ENCODE measurements at places on chromosomes 5 and 9.

DNA sequence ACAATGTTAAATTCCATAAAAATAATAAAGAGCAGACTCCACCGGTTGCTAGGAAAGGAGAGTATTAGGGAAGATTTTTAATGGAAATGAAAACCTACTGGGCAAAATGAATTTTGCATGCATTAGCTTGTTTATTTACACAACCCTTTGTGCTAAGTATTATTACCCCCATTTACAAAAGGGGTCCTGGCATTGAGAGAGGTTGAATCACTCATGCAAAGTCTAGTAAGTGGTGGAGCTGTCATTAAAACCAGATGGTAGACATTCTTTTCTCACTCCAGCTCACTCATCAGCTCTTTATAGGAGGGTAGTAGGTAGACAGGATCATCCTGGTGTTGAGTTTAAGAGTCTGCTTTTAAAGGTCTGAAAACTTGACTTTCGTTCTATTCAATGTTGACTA is 395.1 kb downstream of the PLK2 start:
- no peak for DNase-seq

DNA sequence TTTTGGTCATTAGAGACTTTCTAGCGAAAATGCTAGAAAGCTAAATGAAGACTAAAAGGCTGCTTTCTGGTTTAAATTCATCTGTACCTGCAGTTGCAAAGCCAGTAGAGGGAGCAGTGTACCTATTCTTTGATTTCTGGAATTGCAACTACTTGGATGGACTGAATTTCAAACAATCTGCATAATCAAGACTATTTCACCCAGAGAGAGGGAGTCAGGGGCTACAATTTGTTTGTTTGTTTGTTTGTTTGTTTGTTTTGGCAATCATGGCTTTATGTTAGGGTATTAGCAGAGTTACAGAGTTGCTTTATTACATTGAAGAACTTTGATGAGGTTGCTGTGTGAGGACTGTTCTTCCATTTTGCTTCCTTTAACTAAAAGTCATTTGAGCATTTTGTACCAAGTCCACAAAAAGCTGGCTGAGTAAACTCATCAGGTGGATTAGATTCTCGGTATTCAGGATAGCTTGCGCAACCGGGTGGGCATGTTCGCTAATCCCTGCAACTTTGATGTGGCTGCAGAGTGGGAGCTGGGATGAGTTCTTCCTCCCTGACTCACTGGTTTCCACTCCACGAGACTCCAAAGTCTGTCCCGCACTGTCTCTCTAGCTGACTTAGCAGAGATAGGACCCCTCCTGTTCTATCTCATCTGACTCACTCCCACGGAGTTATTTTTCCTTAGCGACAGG is 80.0 kb upstream of the TUT7 start:
- no peak for DNase-seq

- no peak for DNase-seq
Measured at GRCh38 chr5:78291687-78292086, 2.8 kb downstream of the AP3B1 start.

GRCh38 chr5:1281038-1281882 is 13.6 kb downstream of the TERT start:
- no peak for DNase-seq

- no peak for DNase-seq
Measured at GRCh38 chr5:76954383-76954763, 1.5 kb downstream of the CRHBP start.

DNA sequence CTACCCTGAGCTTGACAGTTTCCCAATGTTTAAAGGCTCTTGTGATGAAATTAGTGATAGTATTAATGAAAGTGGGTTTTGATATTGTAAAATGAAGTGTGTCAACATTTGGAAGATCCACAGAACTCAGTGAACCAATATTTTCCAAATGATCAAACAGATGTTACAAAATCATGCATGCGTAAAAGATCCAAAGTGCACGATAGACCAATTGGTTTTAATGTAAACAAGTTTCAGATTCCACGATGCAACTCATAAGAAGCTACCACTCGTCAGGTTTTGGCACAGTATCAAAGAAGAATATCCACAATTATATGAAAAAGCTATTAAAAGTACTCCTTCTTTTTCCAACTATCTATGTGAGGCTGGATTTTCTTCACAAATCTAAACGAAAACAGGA is 82.3 kb downstream of the SLC38A9 start:
- no peak for DNase-seq

DNA sequence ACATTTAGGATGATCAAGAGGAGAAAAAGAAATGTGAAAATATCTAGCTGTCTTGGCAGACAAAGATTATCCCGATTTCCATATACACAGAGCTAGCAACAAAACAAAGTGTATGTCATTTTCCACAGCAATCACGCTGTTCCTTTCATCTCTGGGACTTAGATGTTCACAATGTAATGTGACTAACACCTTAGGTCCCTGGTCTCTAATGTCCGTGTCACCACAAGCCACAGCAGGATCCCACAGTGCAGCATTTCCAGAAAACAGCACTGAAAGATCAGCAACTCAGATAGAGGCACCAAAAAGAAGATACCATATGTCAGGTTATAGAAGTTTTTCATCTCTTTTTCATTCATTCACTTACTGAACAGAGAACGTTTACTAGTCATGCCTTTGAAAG is 118.0 kb upstream of the TNPO1 start:
- no peak for DNase-seq

DNA sequence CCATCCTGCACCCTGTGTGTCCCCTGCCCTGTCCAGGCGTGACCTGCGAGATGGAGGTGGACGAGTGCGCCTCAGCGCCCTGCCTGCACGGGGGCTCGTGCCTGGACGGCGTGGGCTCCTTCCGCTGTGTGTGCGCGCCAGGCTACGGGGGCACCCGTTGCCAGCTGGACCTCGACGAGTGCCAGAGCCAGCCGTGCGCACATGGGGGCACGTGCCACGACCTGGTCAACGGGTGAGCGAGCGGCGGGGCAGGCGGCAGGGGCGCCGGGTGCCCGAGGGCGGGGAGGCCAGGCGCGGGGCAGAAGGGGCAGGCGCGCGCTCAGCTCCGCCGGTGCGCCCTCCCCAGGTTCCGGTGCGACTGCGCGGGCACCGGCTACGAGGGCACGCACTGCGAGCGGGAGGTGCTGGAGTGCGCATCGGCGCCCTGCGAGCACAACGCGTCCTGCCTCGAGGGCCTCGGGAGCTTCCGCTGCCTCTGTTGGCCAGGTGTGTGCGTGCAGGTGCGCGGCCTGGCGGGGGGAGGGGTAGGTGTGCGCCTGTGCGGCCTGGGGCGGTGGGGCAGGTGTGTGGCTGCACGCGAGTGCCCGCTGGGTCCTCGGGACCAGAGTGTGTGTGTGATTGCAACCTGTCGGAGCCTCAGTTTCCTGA is 10.0 kb downstream of the CRB2 start:
- no peak for DNase-seq

- no peak for DNase-seq
Measured at GRCh38 chr5:180366326-180366725, 13.2 kb upstream of the GFPT2 start.

DNA sequence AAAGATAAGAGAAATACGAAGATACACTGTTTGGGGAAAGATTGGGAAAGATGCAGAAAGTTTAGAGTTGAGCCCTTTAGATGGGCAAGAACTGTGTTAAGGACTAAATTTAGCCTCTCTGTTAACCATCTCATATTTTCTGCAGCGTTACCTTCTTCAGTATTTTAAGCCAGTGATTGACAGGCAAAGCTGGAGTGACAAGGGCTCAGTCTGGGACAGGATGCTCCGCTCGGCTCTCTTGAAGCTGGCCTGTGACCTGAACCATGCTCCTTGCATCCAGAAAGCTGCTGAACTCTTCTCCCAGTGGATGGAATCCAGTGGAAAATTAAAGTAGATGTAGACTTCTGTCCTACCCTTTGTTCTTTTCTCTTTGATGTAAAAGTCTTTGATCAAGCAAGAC is 26.4 kb upstream of the LNPEP start:
- no peak for DNase-seq

GRCh38 chr9:117516676-117517632 is 102.1 kb upstream of the ASTN2 start:
- DNase-seq: no peak

GRCh38 chr9:117233016-117233415 is 181.8 kb downstream of the ASTN2 start:
- no peak for DNase-seq

- DNase-seq: no peak
Measured at GRCh38 chr9:117691367-117691766, 12.8 kb upstream of the TLR4 start.

DNA sequence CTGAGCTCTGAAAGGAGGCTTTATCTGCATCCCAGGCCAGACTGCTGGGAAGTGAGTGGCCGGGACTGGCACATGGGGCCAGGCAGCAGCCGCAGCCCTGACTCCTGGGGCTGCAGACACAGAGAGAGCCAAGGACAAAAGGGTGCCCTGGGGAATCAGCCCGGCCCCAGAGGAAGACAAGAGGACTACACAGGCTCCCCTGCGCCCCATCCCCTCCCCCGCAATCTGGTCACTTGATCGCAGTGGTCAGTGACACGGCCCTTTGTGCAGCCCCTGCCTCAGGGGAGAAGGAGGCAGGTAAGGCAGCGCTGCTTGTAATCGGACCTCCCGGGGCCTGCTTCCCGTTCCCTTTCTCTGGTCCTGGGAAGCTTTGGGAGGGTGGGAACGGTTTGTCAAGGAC is 55.5 kb upstream of the FUBP3 start:
- DNase-seq: no peak

DNA sequence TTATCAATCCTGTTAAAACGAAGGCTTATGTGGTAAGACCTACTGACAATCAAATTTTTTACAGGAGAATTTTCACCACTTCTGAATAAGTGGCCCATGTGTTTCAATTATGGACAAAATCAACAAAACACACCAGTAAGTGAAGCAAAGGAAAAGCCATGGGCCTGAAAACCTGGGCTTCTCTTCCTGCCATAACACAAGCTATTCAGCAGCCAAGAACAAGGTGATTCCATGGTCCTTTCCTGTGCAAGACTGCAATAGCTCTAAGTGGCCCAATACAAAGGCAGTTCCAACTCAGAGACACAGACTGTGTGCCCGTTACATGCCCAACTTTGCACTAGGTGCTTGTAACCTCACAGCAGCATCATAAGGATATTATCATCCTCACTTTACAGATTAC is 168.5 kb downstream of the EPB41L4A start:
- DNase-seq: no peak

- no peak for DNase-seq
Measured at GRCh38 chr9:129864991-129865647, 29.9 kb downstream of the USP20 start.

DNA sequence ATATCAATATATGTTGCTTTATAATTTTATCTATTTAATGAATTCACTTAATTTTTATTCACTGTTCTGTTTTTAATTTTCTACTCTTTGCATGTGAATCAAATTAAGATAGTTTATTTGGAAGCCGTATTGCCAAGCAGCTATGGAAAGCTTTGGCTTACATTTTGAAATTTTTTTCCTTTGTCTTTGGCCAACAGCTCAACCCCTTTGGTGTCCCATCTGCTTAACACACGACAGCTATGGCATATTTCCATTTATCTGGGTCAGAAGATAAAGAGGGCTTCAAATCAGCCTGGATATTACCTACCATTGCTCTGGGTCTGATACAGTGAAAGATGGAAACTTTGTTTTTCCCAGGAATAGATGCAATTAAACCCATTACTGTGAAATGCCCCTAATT is 201.0 kb downstream of the WDR70 start:
- DNase-seq: no peak

- DNase-seq: no peak
Measured at GRCh38 chr5:42870882-42871418, 59.3 kb upstream of the SELENOP start.

- DNase-seq: no peak
Measured at GRCh38 chr9:99143655-99144054, 38.7 kb downstream of the TGFBR1 start.

GRCh38 chr5:65630981-65631380 is 6.2 kb downstream of the SHLD3 start:
- DNase-seq: no peak

GRCh38 chr9:119117409-119117808 is 251.8 kb downstream of the BRINP1 start:
- DNase-seq: no peak

DNA sequence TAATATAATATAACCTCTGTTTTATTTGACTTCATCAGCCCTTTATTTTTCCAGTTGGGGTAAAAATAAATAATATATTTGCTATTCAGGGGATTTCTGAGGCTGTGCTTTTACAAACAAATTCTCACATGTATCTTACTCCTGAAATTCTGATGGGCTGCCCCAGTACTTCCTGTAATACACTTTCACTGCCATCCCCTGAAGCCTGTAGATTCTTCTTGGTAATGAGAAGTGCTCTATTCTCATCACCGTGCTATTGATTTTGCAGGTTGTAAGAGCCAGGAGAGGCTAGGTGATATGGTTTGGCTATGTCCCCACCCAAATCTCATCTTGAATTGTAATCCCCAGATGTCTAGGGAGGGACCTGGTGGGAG is 91.9 kb upstream of the CEP78 start:
- no peak for DNase-seq

GRCh38 chr5:13749766-13750165 is 194.7 kb downstream of the DNAH5 start:
- no peak for DNase-seq

DNA sequence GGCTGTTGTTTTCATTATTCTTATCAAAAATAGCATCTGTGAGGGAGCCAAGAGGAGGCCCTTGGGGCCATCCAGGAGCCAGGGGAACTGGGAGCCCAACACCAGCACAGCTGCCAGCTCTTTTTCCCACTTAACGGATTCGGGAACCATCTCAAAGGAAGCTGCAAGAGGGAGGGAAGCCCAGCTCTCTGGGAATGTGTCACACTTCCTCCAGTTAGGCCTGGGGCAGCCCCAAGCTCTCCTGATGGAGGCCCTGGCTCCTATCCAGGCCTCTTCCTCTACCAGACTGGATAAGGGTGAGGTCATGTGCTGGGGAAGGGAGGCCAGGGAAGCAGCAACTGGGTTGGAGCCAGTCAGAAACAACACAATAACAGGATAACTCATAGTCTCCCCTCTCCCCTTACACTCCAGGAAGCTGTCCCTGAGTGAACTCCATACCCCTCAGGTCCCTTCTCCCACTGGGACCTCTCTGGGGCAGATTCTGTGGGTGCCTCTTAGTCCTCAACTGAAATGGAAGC is 12.7 kb downstream of the CSF2 start:
- no peak for DNase-seq

- no peak for DNase-seq
Measured at GRCh38 chr9:133116346-133117231, 4.5 kb downstream of the RALGDS start.

DNA sequence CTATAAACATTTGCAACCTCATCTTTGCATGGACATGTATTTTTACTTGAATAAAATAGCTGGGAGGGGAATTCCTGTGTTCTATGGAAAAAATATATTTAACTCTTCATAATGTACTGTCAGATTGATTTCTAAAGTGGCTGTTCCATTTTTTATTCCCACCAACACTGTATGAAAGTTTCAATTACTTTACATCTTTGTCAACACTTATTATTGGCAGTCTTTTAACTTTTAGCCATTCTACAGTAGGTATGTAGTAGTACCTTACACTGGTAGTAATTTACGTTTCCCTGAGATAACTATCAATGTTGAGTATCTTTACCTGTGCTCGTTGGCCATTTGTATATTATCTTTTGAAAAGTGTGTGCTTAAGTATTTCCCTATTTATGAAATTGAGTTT is 429.7 kb downstream of the KIAA0825 start:
- DNase-seq: no peak

- DNase-seq: no peak
Measured at GRCh38 chr9:35029852-35030251, 40.3 kb downstream of the DNAJB5 start.

- DNase-seq: no peak
Measured at GRCh38 chr5:39137391-39137790, 63.2 kb upstream of the RICTOR start.

- no peak for DNase-seq
Measured at GRCh38 chr5:102903074-102903871, 148.2 kb downstream of the PAM start.

GRCh38 chr9:29648601-29649000 is 2075.3 kb upstream of the C9orf72 start:
- no peak for DNase-seq

Data from activated effector memory CD4-positive, alpha-beta T cell treated with Interleukin-2 at 50 U/mL for 16 hours (primary cell).